AG04450 (cell line): ENCODE measurements at places on chromosomes 3 and 15. TPM values are rescaled to one million over a fixed set of nuclear protein-coding genes. Genes with fewer than 3 reads are reported as not detected.

GRCh38 chr3:178369811-178370210 lies 166.4 kb upstream of the KCNMB2 start:
- no peak for DNase-seq

SNTN gene
- not detected in 2 replicates for polyA plus RNA-seq

EOMES gene
- not detected in 2 replicates for polyA plus RNA-seq

- DNase-seq = no peak
Measured at GRCh38 chr3:57966829-57967228, 41.4 kb upstream of the FLNB start.

GRCh38 chr15:69735121-69735520 lies 282.5 kb downstream of the RPLP1 start:
- no peak for DNase-seq

- DNase-seq = no peak
Measured at GRCh38 chr3:140466535-140466934, 211.3 kb upstream of the TRIM42 start.
